ENCODE measurements at places on chromosomes 2 and 18. TPM values are rescaled to one million over a fixed set of nuclear protein-coding genes. Genes with fewer than 3 reads are reported as not detected.

DNA sequence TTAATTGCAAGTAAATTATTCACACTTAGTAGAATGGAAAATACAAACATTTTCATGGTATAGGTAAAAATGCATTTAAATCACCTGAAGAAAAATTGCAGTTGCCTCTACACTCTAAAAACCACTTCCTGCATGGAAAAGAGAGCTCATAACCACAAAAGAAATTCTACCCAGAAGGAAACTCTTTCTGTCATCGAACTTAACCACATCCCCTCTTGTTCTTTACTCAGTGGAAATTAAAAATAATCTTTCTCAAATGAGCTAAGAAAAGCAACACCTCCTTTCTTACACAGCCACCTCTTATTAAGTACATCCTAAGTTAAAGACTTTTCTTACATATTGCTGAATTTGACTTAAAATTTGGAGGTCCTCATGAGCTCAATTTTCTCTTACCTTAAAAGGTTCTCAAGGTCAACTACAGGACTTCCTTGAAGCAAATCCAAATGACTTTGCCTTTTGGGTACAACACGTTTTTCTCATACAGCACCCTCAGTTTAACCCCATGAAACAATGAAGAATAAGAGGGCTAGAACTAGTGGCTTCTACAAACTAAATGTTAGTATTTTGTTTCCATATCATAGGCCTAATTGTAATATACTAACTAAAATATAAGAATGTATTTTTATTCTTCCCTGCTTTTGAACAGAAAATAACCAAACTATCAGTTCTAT, 109.1 kb upstream of the CRIM1 start:
- no peak for DNase-seq

- no peak for DNase-seq
Measured at GRCh38 chr2:101121174-101121573, 30.0 kb downstream of the TBC1D8 start.

- DNase-seq, result no peak
Measured at GRCh38 chr2:12641441-12641840, 75.3 kb upstream of the TRIB2 start.

GRCh38 chr18:13264091-13265007, 45.8 kb downstream of the LDLRAD4 start:
- peak; percentile 82 for DNase-seq

Gene M1AP
- 0.03 TPM for polyA plus RNA-seq
